Right kidney (tissue), 9 donors: ENCODE measurements at places on chromosomes 4 and X.
A peak's percentile ranks its signal among the peaks of the same experiment; 100 is the strongest.

DNA sequence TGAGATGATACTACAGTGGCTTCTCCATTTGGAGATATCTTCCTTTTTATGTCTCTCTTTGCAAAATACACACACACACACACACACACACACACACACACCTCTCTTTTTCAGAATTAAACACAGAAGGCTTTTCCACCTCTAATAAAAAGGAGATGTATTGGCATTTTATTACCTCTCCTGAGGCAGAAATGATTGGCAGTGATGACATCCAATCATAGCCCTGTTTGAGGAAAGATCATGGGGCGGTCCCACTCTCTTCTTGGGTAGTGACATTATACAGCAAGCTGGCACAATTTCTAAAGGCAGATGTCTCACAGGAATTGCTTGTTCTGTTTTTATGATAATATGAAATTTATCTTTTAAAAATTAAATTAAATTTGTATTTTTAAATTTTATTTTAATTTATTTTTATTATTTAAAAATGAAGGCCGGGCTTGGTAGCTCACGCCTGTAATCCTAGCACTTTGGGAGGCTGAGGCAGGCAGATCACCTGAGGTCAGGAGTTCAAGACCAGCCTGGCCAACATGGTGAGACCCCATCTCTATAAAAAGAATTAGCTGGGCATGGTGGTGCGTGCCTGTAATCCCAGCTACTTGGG lies 15.6 kb downstream of the CHRNA9 start:
- no peak for DNase-seq

DNA sequence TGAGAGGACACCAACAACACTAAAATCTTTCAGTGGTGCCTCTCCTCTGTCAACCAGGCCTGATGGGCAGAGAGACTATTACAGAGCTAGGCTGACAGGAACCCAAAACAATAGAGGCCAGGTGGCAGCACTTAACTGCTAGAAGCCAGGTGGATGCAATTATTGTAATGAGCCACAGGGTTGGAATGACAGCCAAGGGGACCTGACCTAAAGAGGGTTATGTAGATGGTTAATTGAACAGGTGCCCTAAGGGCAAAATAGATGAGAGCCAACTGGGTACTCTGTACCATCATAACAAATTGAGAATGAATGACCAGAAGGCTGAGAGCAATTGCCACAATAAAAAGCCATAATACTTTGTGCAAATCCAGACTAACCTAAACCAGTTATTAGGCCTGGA lies 24.7 kb upstream of the FRAS1 start:
- DNase-seq, result no peak

DNA sequence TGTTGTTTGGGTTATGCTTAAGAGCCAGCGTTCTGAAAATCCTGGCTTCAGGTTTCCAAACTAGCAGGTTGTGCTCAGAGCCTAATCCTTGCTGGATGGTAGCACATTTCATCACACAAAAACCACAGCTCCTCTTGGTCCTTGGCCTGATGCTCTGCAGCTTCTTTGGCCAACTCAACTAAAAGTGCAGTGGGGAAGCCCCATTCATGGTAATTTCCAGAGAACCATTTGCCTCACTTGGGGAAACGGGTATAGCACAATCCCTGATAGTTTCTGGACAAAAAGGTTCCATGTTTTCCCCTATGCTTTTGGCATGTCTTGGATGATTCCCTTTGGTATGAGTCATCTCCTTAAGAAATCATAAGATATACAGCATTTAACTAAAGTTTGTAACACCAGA lies 78.7 kb downstream of the SYNPO2 start:
- no peak for DNase-seq

GRCh38 chr4:56821381-56822243 lies at the start of gene SPINK2:
Gene SPINK2 (minus strand): TSS chr4:56821701. CDS start chr4:56821662, 39 bp downstream.
- DNase-seq, result peak; percentile 31

DNA sequence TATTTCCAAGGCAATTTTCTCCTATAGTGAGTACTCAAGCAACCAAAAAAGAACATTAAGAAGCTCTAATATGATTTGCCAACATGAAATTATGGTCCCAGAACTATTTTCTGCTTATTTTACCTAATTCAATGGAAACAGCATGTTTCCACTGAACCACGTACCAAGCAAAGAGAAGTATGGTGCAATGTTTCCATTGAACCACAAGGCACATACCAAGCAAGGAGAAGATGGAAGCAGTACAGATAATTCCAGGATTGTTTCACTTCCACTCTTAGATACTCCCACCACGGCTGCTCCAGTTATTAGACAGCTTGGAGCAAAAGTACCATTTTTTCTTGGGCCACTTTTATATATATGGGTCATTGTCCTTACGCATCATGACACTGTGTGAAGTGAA lies 164.9 kb downstream of the RNF150 start:
- DNase-seq, result no peak

DNA sequence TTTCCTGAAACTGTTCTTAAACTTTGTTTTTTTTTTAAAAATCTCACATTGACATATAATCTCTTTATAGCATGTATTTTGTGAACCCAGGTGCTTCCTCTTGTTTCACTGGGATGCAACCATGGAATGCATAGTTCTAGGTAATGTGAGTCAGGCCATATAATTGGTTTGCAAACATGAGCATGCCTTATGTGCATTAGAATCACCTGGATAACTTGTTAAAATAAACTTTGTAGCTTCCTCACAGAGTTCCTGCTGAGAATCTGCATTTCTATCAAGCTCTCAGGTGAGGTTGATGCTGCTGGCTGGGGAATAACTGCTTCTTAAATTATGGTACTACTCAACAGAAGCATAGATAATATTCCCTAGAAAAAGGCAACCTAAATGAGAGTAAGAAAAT lies 940.3 kb upstream of the LCORL start:
- no peak for DNase-seq

DNA sequence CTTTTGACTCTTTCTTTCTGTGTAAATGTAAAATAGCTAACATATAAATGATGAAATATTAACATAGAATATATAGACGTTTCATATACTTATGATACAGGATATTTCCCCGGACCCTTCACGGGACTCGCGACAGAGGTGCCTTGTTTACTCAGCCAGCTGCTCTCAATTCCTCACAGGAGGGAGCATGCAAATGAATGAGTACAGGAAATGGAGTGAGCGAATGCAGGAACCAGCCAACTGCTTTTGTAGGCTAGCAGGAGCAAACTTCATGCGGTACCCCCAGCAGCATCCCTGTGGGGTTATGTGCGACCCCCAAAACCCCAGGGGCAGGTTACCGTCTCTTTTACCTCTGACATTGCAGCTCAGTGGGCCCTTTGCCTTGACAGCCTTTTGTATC lies 110.3 kb upstream of the PDHA2 start:
- no peak for DNase-seq

DNA sequence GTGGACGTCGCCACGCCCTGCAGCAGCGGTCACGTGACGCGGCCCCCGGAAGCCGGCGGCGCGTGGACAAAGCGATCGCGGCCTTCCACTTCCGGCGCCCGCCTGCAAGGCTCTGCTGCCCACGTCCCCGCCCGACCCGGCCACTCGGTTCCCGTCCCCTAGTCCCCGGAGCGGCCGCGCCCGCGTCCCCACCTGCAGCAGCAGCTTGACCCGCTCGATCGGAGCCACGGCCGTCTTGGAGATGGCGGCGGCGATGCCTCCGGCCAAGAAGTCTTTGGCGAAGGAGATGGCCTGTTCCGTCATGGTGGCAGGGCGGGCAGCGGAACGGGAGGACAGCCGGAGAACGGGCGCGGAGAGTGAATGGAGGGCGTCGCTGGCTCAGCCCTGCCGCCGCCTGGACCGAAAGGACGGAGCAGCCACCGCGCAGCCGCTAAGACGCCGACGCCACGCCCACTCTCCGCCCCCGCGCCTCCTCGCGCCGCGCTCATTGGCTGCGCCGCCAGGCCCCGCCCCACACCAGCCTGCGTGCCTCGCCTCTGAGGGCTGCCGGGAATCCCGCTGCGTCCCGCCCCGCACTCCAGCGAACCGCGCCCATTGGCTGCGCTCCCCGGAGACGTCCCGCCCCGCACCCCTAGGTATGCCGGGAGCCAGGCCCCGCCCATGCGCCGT lies at the start of gene SLC25A6:
SLC25A6 (minus strand) TSS at position 407 of the 669 bp plus-strand sequence; CDS start at position 303, 104 bp downstream.
- peak; percentile 90 for DNase-seq

- DNase-seq, result no peak
These were observed 25.9 kb downstream of the PKD2 start for GRCh38 chr4:88033309-88033708.

DNA sequence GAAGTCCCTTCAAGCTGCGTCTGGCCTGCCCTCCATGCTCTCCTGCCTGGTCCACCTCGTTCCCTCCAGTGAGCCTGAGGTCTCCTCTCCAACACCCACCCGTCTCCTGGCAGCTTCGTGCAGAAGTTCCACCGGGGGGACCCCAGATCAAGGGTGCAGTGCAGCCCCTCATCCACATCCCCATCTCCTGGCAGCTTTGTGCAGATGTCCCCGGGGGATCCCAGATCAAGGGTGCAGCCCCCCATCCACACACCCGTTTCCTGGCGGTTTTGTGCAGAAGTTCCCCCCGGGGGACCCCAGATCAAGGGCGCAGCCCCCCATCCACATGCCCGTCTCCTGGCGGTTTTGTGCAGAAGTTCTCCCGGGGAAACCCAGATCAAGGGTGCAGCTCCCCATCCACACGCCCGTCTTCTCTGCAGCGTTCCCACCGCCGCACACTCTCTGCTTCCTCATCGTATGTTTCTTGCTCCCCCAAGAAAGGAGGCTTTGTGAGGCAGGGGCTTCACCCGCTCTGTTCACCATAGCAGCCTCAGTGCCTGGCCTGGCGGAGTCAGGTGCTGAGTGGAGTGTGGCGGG lies 35.7 kb downstream of the PIGG start:
- DNase-seq, result no peak

DNA sequence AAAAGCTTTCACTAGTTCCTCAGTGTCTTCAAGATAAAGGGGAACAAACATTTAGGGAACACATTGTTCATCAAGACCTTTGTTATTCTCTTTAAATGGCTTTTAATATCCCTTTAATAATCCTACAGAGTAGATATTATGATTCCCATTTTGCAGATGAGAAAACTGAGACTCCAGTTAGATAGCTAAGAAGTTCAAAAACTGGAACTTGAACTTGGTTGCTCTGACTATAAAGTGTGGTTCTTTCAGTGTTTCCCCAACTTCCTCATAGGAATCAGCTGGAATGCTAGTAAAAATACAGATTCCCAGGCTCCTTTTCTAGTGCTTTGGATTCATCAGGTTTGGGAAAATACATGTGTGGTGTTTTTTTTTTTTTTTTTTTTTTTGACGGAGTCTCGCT lies 37.7 kb downstream of the DLG3 start:
- DNase-seq, result no peak

- DNase-seq, result no peak
These were observed 85.4 kb upstream of the GBA3 start for GRCh38 chr4:22607382-22607781.

DNA sequence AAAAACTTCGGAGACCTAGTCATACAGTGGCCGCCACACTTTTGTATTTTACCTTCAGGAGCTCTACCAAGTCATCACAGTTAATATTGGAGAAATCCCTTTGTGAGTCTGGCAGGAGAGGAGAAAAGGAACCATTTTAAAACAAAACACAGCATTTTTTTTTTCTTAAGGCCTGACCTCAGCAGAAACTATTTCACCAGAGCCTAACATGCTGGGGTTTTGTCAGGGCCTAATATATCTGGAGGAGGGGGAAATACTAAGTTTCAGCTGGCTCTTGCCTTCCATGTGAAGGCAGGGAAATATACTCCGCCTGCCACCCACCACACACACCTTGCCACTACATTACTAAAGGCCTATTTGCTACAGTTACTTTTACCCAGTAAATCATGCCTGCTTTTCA lies 26.5 kb upstream of the BDH2 start:
- no peak for DNase-seq

DNA sequence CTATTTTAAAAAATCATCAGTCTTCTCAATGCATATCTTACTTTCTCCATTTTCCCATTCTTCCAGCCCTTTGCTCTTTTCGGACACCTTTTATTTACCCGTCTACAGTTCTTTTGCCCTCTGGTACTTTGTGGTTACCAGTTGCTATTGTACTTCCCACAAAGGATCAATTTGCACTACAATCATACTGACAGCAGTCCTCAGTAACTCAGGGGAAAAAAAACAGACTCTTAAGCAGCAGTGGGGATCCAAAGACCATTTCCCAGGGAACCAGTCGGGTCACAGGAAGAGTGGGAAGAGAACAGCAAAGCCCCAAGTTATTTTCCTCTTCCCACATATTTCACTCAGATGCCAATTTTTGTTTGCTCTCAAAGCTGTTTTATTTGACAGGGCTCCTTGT lies 23.1 kb downstream of the DMD start:
- DNase-seq, result no peak

DNA sequence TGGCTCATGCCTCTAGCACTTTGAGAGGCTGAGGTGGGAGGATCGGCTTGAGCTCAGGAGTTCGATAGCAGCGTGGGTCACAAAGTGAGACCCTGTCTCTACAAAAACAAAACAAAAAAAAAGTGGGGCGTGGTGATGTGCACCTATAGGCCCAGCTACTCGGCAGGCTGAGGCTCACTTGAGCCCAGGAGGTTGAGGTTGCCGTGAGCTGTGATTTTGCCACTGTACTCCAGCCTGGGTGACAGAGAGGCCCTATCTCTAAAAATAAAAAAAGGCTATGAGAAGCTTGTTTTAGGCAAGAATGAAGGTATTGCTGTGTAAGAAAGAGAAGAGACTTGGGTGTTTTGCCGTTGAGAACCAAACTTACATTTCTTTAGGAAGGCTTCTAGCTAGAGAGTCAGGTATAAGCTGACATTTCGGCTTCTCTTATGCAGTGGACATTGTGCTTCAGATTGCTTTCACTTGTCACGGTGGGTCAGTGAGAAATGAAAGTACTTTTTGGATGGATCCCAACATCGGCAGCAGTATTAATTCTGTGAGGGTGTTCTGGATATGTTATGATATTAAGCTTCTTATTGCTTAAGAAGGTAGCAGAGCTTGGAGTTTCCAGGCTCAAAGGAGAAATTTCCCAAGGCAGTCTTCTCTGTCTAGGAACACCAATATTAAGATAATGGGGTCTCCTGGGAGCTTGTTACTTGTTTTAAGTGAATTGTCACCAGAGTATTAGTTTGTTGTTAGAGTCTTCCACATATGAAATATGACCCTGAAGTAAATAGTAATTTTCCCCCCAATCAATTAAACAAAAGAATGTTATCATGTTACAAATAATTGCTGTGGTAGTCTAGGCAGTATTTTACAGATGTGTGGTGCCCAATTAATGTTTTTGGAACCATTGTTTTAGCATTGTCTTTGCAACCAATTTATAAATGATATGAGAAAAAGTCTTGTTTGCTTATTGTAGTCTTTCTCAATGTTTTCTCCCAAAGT lies 17.6 kb downstream of the TMEM131L start:
- no peak for DNase-seq

GRCh38 chr4:94232519-94232918 lies 24.9 kb downstream of the SMARCAD1 start:
- DNase-seq, result no peak

- peak; percentile 76 for DNase-seq
These were observed at the start of gene MID1 for GRCh38 chrX:10620121-10620699. Gene MID1 (minus strand): TSS chrX:10620585. CDS start chrX:10567547, 53,038 bp downstream.

- DNase-seq, result no peak
These were observed 172.0 kb downstream of the CFAP299 start for GRCh38 chr4:80507507-80507906.

GRCh38 chrX:28854637-28855036 lies 267.4 kb downstream of the IL1RAPL1 start:
- no peak for DNase-seq

GRCh38 chrX:136761421-136761820 lies 19.3 kb downstream of the ARHGEF6 start:
- no peak for DNase-seq

- no peak for DNase-seq
These were observed 223.0 kb downstream of the ARHGAP10 start for GRCh38 chr4:147954850-147955249.

- DNase-seq, result no peak
These were observed 74.6 kb downstream of the ACOX3 start for GRCh38 chr4:8365951-8366350.

- DNase-seq, result no peak
These were observed 80.3 kb downstream of the BANK1 start for GRCh38 chr4:101870874-101871273.
